ENCODE measurements at places on chromosomes 6 and 20.

DNA sequence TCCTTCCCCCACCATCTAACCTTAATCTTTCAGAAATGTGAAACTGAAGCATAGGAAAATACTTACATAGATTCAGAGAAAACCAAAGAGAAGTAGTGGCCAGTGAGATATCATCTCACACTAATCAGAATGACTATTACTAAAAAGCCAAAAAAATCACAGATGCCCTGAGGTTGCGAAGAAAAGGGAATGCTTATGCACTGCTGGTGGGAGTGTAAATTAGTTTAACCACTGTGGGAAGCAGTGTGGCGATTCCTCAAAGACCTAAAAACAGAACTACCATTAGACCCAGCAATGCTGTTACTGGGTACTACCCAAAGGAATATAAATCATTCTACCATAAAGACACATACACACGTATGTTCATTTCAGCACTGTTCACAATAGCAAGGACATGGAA, 9.2 kb upstream of the PREX1 start:
- DNase-seq: no peak

DNA sequence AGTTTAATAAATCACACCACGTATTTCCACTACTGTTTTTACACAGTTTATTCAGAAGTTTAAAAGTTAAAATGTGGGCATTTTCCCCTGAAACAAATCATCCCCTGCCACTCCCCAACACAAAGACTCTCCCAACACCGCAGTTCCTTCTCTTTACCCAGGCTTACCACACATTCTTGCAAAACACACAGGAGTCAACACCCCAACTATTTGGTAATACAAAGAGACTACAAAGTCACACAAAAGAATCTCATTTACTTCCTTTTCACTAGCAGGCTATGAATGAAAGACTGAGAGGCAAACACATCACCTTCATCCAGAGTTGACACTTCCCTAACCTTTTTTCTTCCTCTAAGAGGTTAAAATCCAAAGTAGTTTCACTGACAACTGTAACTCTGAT, 51.1 kb downstream of the KCTD20 start:
- DNase-seq: no peak

GRCh38 chr6:118468682-118469465, 79.2 kb upstream of the PLN start:
- no peak for DNase-seq

DNA sequence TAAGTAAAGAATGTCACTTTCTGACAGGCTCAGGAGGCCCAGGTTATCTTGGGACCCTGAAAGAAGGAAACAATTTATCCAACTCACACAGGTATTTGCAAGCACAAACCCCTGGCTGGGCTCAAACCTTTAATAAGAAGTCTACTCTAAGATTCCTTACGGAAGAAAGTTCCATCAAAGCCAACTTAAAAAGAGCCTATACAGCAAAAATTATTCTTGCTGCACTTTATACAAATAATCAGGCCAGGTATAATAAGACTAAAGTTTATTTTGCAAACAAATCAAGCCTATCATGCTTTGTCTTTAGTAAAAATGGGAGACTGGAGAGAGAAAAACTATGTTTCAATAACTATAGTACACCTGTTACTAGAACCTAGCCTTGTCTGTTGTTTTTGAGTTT, 102.1 kb downstream of the DTNBP1 start:
- no peak for DNase-seq

DNA sequence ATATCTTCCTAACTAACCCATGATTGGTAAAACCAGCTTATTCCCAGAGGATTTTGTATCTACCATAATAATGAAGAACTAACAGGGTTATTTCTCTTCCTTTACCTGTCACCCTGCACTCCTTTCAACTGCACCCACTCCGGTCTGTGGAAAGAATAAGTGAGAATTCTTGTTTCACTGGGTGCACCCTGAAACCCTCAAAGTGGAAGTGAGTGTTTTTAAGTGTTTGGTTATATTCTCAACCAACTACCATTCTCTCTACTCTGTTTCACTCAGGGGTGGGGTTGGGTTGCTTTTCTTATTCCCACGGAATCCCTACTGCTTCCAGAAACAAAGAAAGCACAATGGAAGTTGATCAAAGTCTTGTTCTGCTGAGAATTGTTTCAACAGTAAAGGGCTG, 42.6 kb upstream of the KHDRBS2 start:
- DNase-seq: no peak

GRCh38 chr6:29628419-29629281, 4.3 kb downstream of the GABBR1 start:
- DNase-seq: peak; percentile 80

GRCh38 chr6:31091680-31092079, 20.7 kb downstream of the C6orf15 start:
- DNase-seq: no peak

DNA sequence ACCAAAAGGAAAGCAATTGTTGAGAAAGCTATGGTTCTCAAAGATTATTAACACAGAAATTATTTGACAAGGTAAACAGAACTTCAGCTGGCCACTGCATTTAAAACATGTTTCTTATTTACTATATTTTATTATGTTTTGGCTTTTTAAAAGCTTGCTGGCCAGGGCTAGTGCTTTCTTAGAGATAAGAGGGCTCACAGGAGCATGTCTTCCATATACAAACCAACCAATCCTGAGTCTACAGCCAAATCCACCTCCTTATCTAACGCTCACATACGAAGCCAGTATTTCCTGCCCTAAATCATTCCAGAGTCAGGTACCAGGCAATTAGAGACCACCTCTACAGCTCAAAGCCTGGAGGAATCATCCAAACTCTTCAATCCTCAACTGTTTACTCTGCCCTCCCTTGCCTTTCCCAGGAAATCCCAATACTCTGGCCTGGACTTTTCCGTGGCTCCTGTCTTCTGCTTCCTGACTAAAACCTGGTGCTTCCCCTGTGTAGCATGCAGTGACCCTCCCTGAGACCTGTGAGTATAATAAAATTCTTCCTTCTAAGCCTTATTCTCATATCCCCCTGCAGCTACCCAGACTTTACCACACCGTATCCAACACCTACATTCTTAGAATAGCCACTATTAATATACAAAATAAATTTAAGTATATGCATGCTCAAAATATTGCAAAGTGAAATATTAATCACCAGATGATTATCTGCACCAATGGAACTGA, 33.2 kb downstream of the RANBP9 start:
- DNase-seq: no peak

- no peak for DNase-seq
Measured at GRCh38 chr6:139981768-139982181, 607.3 kb upstream of the CITED2 start.

GRCh38 chr6:116059713-116060571, 749 bp downstream of the FRK start:
- DNase-seq: peak; percentile 35

- no peak for DNase-seq
Measured at GRCh38 chr6:453152-453551, 61.6 kb downstream of the IRF4 start.

GRCh38 chr6:67689329-67689728, 945.8 kb upstream of the ADGRB3 start:
- DNase-seq: no peak

DNA sequence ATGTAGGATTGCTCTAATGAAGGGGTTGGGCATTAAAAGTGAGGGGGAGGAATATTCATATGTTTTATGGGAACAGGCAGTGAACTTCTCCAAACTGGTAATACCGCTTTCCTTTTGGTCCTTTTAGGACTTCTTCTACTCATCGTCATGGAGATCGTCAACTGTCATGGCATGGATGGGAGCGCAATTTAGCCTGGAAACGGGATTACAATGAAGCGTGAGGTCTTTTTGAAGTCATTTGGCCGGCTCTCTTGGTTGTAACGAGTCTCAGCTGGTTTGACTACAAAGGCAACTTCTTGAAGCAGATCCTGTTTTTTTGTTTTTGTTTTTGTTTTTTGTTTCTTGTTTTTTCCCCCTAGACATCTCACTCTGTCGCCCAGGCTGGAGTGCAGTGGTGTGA, 1.4 kb upstream of the HLA-E start:
- DNase-seq: no peak

- no peak for DNase-seq
Measured at GRCh38 chr6:144955859-144956258, 670.7 kb downstream of the UTRN start.

DNA sequence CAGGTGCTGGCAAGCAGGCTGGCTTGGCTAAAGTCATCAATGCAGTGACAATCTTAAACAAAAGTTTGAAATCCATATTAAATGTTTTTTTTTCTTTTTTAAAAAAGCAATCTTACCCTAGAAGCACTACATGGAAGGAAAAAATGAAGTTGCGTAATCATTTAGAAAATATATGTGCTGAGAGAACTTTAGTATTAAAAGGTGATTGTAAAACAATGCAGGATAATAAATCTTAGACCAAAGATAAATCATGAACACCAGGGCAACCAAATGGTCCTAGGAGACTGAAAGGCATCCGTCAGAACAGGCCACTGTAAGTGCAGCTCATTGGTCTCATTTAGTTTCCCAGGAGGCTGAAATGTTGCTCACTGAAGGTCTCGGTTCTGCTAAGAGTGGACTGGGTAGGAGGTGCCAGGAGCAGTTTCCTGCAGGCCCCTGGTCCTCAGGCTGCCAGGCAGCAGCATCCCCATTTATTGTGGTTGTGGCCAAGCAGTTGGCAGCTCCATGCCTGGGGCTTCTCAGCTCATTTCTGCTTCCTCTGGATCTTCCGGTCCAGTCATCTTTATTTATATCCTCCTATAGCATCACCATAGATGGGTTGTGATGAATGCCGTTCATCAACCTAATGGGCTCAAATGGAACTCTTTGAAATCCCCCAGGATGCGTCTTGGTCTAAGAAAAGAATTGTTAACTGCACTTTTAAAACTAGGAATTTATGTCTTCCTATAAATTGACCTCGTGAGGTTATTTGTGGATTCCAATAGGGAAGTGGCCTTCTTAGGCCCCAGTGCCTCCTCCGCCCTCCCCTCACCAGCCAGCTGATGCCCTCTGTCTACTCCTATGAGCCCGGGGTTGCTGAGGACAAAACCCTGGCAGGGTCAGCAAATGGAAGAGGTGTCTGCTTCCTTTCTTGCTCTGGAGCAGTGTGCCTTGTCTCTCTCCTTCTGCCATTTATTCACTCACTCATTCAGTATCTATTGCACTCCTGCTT, 269.0 kb downstream of the UST start:
- DNase-seq: no peak

DNA sequence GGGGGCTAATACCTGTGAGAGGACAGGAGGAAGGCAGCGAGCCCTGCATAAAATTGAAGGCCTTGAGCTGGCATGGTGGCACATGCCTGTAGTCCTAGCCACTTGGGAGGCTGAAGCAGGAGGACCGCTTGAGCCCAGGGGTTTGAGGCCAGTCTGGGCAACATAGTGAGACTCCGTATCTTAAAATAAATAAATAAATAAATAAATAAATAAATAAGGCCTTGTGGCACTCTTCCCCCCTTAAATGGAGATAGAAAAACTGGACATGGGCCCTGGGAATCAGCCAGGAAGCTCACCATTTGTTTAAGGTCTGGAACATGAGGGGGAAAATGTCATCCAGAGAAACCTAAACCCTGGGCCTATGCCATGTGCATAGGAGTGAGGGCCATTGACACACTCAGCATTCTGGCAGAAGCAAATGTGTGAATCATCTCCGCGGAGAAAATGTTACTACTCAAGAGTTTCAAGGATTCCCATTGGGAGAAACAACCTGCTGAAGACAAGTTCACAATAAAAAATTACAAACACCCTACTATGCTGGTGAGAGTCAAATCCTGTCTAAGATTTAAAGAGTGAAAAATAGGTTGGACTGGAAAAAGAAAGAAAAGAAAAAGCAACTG, 51.9 kb upstream of the UBR2 start:
- no peak for DNase-seq

DNA sequence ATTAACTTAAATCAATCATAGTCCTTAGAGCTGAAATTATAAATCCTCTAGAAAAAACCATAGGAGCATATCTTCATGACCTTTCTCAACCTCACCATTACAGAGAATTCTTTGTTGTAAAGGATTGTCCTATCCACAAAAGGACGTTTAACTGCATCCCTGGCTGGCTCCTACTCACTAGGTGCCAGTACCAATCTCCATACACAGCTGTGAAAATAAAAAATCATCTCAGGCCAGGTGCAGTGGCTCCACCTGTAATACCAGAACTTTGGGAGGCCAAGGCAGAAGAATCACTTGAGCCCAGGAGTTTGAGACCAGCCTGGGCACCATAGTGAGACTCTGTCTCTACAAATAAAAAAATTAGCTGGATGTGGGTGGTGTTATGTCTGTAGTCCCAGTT, 89.9 kb downstream of the PDSS2 start:
- DNase-seq: no peak

- DNase-seq: no peak
Measured at GRCh38 chr6:124040655-124041054, 237.0 kb downstream of the NKAIN2 start.

GRCh38 chr20:17969884-17970409, 1.1 kb downstream of the MGME1 start:
- peak; percentile 49 for DNase-seq

DNA sequence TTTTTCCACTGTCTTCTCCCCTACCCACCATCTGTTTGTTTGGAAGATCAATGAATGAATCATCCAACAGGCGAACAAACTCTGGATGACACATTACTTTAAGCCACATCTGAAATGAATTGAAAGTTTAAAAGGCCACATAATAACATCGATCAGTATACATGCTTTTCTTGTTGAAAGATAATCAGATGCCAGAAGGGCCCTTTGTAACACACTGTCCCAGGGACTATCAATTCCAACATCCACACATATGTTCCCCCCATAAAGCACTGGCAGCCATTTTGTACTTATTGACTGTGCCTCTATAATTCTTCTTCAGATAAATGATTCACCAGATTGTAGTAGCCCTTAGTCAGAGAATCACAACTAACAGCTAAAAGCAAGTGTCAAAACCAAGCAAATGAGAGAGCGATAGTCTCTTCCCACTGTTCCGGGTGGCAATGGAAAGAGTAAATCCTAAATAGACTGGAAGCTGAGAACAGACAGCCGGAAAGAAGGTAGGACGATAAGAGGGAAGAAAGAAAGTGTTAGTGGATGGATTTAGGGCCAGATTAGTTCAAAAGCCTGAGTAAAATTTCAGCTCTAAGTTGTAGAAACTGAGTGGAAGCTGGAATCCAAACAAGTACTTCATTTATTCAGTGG, 184.9 kb upstream of the TENT5A start:
- no peak for DNase-seq

- no peak for DNase-seq
Measured at GRCh38 chr20:58287638-58288037, 21.9 kb upstream of the RAB22A start.

- no peak for DNase-seq
Measured at GRCh38 chr6:107600936-107601335, 111.0 kb downstream of the SOBP start.

GRCh38 chr6:13453771-13454251, 33.6 kb downstream of the GFOD1 start:
- no peak for DNase-seq

- DNase-seq: no peak
Measured at GRCh38 chr20:34544109-34544796, 14.3 kb upstream of the MAP1LC3A start.
